Activated T-helper 2 cell treated with anti-CD3 and anti-CD28 coated beads, Interferon-gamma antibody, Interleukin-2, Interleukin-4, amounts not matched to agents 10 μg/mL and 5 μg/mL and 100 μg/mL, durations not matched to agents 14 hours and 24 hours and 36 hours (primary cell): ENCODE measurements at places on chromosomes 2 and 18. TPM values are rescaled to one million over a fixed set of nuclear protein-coding genes. Genes with fewer than 3 reads are reported as not detected.

DNA sequence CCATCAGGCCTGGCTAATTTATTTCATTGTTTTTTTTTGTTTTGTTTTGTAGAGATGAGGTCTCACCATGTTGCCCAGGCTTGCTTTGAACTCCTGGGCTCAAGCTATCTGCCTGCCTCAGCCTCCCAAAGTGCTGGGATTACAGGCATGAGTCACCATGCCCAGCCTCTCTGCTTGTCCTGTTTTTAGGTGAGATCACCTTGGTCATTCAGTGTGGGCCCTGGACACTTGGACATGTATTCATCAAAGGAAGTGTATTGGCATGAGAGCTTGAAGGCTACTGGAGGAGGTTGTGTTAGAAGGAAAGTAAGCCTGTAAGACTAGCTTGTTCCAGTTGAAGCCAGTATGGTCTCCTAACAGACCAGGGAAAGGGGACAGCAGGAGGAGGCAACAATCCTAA is 229.2 kb upstream of the RGPD4 start:
- H3K4me3 ChIP-seq = no peak overlapping the region
- no peak overlapping the region for H3K27ac ChIP-seq
- H3K36me3 ChIP-seq = no peaks in the 10 kb centered on the region
- H3K4me1 ChIP-seq = no peaks in the 10 kb centered on the region

DNA sequence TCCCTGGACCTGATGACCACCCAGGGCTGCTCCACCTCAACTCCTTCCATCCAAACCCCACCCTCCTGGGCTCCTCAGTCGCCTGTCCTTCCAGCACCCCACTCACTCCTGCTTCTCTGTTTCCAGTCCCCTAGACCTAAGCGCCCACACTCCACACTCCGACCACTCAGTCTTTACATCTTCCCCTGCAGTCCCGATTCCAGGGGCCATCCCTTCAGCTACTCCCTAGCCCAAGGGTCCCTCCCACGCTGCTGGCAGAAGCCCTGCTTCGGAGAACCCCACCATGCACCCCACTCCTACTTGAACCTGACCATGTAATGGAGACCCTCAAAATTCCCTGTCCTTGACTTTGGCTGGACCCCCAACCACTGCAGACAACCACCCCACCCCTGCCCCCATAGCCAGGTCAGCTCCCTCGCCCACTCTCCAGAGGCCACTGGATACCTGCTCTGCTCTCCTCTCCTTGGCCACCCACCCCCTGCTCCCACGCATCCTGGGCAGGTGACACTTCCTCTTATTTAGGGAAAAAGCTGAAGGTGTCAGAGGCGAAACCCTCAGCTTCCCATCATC is 28.2 kb downstream of the EMX1 start:
- H3K4me3 ChIP-seq = no peak overlapping the region
- no peaks in the 10 kb centered on the region for H3K36me3 ChIP-seq
- H3K27ac ChIP-seq = no peak overlapping the region
- H3K4me1 ChIP-seq = no peaks in the 10 kb centered on the region
- DNase-seq = no peak

Gene SLC39A6
- total RNA-seq = 41.7 and 42.7 TPM in 2 replicates

- H3K27ac ChIP-seq = peak overlapping the region; percentile 95
- H3K36me3 ChIP-seq = peaks cover 33% of the 10 kb centered on the region
- H3K4me3 ChIP-seq = peak overlapping the region; percentile 71
- H3K27me3 ChIP-seq = no peaks in the 10 kb centered on the region
Observed at GRCh38 chr2:233385489-233386044, 31.3 kb downstream of the DGKD start.

GRCh38 chr2:179891237-179891636 is 29.8 kb upstream of the ZNF385B start:
- no peak for DNase-seq
- H3K36me3 ChIP-seq = no peaks in the 10 kb centered on the region
- peaks cover 5% of the 10 kb centered on the region for H3K27me3 ChIP-seq
- no peak overlapping the region for H3K27ac ChIP-seq
- no peaks in the 10 kb centered on the region for H3K4me1 ChIP-seq

Gene DARS1
- 179 and 183 TPM in 2 replicates for total RNA-seq

GRCh38 chr2:118584062-118584749 is 263.2 kb downstream of the EN1 start:
- no peaks in the 10 kb centered on the region for H3K36me3 ChIP-seq
- peaks cover 2% of the 10 kb centered on the region for H3K27me3 ChIP-seq
- H3K4me3 ChIP-seq = no peak overlapping the region
- H3K4me1 ChIP-seq = no peaks in the 10 kb centered on the region
- DNase-seq = no peak

GRCh38 chr2:202032846-202033316 is 774 bp upstream of the FZD7 start:
- H3K4me3 ChIP-seq = peak overlapping the region; percentile 83
- peaks cover 11% of the 10 kb centered on the region for H3K4me1 ChIP-seq
- peak; percentile 31 for DNase-seq
- peaks cover 46% of the 10 kb centered on the region for H3K27me3 ChIP-seq

Gene ESPNL
- total RNA-seq = 0.07 and 0.14 TPM in 2 replicates

Gene CD207
- not detected in 2 replicates for total RNA-seq

- H3K27me3 ChIP-seq = no peaks in the 10 kb centered on the region
- no peak overlapping the region for H3K4me3 ChIP-seq
- peaks cover 8% of the 10 kb centered on the region for H3K36me3 ChIP-seq
- no peak overlapping the region for H3K27ac ChIP-seq
- H3K4me1 ChIP-seq = peaks cover 2% of the 10 kb centered on the region
- DNase-seq = no peak
Observed at GRCh38 chr2:174449033-174449432, 37.8 kb downstream of the GPR155 start.
